ENCODE measurements at places on chromosomes 11 and 22. TPM values are rescaled to one million over a fixed set of nuclear protein-coding genes. Genes with fewer than 3 reads are reported as not detected.

Gene API5
- 101 TPM for total RNA-seq

Gene FAM83F
- total RNA-seq = 0.46 TPM

Gene EXPH5
- total RNA-seq = 2.3 TPM

Gene DMC1
- 7.6 TPM for total RNA-seq

Measured in diencephalon (tissue), 1 donor.